NCI-H446 treated with DMSO at 0.1 percent for 48 hours (cell line): ENCODE measurements at places on chromosomes 5 and 9.
A peak's percentile ranks its signal among the peaks of the same experiment; 100 is the strongest.

DNA sequence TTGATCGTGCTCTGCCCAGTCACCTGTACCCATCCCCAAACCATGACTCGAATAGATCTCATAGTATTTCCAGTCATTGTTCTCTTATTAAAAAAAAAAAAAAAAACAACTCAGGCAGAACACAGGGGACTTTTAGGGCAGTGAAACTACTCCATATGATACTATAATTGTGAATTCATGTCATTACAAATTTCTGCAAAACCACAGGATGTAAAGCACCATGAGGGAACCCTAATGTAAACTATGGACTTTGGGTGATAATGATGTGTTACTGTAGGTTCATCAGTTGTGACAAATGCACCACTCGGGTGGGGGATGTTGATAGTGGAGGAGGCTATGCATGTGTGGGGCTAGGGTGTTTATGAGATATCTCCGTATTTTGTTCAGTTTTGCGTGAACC is 133.8 kb downstream of the RAB3C start:
- no peak for DNase-seq

GRCh38 chr9:128607642-128608350 is 48.9 kb downstream of the DYNC2I2 start:
- peak; percentile 87 for DNase-seq

- DNase-seq, result no peak
These were observed 3.9 kb downstream of the SPARC start for GRCh38 chr5:151682751-151683331.

GRCh38 chr5:181241393-181241975 is 2.2 kb downstream of the RACK1 start:
- no peak for DNase-seq

DNA sequence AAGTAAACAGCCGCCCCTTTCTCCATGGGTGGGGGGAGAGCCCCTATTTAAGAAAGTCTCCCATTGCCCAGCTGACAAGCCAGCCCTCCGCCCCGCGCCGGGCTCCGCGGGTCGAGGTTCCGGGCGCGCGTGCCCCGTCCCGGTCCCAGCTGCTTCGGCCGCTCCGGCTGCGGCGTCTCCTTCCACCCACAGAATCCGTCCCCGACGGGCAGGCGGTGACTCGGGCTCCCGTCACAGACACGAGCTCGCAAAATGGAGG is 223 bp downstream of the NR3C1 start:
- DNase-seq, result no peak

DNA sequence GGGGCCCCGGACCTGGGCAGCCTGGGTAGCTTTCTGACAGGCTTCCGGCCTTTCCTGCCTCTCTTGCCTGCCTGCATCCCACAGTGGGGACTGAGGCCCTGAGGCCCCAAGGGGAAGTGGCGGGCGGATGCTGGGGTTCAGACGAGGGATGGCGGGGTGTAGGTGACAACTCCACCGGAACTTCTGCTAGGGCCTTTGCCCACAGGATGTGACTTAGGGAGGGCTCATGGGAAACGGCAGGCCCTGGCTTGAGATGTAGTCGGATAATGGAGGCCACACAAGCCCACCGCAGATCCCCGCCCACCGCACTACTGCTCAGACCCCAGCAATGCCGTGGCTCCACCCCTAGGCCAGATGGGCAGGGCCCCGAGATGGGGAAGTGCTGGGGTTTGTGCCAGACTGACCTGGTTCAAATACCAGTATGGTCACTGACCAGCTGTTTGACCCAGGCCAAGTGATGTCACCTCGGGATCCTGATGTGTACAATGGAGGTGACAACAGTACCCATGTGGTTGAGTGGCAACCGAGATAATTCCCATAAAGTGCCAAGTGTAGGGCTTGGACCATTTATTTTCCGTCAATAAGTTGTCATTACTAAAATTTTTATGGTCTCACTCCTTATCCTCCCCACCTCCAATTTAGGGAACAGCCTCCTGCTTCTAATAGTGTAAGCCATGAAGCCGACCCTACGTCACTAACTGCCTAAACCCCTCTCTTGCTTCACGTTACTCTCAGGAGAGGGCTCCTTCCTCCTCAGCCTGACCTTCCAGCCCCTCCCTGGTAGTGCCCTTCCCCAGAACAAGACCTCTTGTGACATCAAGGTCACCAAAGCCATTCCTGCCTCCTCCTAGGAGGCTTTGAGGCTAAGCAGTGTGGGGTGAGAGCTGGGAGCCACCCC is 2.5 kb upstream of the CDK9 start:
- no peak for DNase-seq

DNA sequence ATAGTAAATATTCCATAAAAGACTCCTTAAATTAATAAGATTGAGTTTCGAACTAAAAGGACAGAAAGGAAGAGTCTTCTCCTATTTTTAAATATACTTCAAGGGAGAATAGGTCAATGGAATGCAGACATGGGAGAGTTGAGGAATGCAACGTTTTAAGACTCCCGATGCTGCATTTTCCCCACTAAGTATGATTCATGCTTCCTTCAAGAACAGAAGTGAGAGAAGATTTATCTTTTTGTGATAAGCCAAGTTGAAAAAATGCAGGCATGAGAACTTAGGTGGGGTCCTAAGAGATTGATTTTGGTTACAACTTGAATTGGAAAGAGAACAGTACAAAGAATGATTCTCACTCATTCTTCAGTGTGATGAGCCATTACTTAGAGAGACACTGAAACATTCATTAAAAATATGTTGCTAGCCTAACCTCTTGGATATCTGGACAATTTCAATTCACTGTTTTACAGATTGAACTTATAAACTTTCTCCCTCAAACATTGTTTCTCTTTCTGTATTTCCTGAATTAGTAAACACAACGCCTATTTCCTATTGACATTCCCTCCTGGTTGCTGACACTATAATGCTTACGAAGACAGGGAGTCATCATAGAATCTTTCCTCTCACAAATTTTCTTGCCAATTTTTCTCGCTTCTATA is 1666.1 kb upstream of the WWC1 start:
- DNase-seq, result no peak

DNA sequence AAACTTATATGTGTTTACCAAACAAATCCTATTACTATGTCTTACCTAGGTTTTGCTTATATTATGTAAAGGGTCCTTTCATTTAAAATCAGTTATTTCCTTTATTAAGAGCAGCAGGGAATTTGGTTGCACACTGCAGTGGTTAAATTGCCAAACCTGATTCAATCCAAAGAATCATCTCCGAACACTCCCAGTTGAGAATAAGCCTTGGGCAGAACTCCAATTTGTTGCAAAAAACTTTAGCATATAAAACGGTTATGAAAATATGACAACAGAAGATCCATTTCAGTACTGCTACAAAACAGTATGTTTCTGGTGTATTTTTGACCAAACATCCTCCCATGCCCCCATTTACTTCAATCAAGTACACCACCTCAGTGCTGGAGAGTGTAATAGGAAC is 587.0 kb upstream of the GRAMD2B start:
- no peak for DNase-seq

DNA sequence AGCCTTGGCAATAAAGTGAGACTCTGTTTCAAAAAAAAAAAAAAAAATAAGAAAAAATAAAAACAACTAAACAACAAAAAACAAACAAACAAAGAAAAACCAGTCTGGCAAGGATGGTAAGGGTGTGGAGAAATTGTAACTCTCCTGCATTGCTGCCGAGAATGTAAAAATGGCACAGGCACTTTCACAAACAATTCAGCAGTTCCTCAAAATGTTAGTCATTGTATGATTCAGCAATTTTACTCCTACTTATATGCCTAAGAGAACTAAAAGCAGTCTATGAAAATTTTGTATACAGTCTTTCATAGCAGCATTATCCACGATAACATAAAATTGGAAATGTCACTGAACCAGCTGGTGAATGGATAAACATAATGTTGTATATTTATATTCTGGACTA is 280.4 kb downstream of the CDH9 start:
- no peak for DNase-seq

DNA sequence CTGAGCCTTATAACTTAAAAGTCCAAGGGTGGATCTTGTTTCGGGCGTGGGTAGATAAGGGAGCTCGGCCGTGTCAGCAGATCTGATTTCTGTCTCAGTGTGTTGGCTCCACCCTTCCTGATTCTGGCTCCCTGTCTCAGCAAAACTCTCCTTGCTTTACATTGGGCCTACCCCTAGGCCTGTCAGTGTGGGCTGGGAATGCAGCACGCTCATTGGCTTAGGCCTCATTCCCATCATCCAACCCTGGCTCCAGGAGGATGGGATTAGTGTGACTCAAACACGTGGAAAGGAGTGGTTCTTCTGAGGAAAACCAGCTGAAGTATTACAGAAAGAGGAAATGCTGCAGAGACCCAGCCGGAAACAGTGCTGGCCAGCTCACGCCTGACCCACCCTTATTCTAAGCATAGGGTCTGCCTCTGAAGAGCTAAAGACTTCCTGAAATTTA is 59.9 kb downstream of the ZFAND5 start:
- no peak for DNase-seq

GRCh38 chr9:4970970-4971641 is 14.0 kb upstream of the JAK2 start:
- no peak for DNase-seq

DNA sequence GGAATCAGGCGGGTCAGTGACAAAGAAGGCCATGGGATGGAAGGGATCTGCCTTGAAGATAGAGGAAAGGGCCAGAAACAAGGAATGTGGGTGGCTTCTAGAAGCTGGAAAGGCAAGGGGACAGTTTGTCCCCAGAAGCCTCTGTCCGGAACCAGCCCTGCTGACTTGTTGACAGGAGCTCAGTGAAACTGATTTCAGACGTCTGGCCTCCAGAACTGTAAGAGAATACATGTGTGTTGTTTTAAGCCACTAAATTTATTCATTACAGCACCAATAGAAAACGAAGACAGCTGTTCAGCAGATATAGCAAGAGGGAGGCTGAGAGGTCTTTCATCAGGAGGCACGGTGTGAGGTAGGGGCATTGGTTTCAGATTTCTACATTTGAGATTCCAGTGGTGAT is 422.5 kb downstream of the KDM4C start:
- no peak for DNase-seq
